ENCODE measurements at places on chromosomes 2 and 18.

- DNase-seq: peak; percentile 88
These were observed 55.7 kb downstream of the CCDC93 start for GRCh38 chr2:117958186-117958585.

DNA sequence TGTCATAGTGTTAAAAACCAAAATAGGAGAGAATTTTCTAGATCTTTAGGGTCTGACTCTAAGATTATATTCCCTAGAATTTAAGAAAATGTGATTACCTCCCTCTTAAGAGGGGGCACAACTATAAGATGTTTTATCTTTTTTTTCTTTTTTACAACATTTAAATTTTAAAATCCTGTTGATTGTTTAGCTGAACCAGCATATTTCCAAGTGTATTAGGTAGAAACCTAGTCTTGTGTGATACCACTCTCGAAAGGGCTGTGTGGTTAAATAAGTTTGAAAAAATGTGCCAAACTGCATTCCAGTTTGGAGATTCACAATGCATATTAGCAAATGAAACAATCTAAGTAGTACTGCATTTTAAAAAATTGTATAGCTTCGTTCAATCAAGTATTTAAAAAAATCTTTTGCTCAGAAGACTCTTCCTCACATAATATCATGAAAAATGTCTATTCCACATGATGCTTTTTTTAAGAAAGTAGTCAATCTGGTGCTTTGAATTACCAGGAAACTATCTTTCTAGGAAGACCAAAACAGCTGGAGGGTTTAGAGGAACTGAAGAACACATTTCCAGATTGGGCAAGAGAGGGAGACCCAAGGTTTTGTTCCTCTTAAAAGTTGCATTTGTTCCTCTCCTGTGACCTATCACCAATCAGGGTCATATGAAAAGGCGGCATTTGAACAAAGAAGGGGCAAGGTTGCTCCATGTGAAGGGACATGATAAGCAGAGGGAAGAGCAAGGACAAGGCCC lies 98.8 kb downstream of the DPP4 start:
- no peak for DNase-seq

- no peak for DNase-seq
These were observed at the start of gene IL1RL1 for GRCh38 chr2:102310964-102311640. IL1RL1 (plus strand) TSS chr2:102311563; CDS start chr2:102338265, 26,702 bp downstream.

DNA sequence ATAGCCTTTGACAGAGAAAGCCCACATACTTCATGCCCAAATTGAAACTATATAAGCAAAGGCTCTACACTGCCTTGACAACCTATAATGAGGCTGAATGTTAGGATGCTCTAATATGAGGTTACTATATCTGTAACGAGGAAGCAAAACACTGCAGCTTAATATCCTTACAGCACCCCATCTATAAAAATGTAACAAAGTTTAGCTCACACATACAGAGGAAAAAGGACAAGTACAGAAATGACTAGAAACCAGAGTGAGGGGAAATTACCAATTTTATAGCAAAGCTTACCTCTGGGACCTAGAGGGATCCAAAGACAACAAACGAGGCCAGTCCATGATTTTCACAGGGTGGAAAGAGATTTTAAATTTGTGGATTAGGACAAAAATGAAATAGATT lies 138.5 kb downstream of the COL4A4 start:
- no peak for DNase-seq

GRCh38 chr2:111705711-111706336 lies 178.2 kb downstream of the ANAPC1 start:
- DNase-seq: peak; percentile 82

DNA sequence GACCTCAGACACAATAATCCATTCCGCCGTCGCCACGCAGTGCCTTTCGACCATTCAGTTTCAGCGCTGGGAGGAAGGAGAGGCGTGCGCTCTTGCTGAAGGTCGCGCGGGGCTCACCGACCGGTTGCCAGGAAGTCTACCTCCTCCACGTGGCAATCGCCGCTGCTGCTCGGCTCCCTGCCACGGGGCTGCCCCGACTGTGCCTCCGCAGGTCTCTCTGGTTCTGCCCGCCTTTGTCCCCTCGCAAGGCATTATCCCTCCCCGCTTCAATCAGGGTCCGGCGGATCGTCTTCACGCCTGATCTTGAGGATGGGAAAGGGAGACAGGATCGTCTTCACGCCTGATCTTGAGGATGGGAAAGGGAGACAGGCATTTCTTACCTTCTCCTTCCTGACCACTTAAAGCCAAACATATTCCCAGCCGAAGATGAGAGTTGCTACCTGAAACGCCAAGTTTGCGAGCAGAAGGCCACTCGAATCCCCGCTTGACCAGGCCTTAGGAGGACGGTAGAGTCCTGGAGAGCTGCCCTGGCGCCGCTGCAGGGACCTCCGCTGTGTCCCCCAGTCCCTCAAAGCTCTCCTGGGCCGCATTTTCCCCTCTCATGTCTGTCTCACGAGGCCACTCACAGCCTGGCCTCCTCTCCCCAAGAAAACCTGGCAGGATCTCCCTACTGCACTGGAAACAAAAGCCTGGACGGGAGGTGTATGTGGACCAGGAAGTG lies 4.3 kb upstream of the GPR45 start:
- peak; percentile 28 for DNase-seq

- no peak for DNase-seq
These were observed 81.7 kb downstream of the SDC1 start for GRCh38 chr2:20143263-20143662.

DNA sequence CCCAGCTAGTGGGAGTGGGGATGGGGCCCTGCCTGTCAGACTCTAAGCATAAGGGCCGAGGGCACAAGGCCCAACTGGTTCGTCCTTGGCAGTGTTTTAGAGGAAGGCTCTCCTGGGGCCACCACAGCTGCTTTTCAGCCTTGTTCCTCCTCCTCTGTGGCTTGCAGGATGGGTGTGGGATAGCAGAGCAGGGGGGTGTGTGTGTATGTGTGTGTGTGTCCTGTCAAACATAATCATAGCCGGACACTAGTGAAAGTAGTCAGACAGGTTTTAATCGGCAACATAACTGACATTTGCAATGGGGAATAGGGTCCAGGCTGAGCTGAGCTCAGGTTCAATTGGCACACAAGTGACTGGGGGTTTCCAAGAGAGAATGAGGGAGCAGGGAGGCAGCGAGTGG lies 114.2 kb downstream of the SEPTIN10 start:
- DNase-seq: no peak

GRCh38 chr2:159982842-159983785 lies 79.3 kb downstream of the PLA2R1 start:
- peak; percentile 18 for DNase-seq

- DNase-seq: no peak
These were observed 27.8 kb downstream of the MBD5 start for GRCh38 chr2:148048475-148049221.

DNA sequence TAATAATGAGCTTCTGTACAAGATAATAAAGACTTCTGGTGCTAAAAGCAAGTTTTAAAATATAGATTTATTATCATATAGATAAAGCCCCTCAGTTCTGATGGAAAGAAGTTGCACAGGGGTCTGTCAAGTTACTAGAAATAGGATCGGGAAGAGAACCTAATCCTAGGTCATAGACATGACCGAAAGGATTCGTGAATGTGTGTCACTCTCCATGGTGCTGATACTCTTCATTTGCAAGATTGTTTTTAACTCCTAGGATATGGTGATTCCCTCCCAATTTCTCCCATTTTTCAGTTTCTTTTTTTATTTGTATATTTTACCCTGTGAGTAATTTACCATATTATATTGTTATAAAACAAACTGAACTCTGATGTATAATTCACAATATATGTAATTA lies 58.9 kb upstream of the CTNNA2 start:
- no peak for DNase-seq

GRCh38 chr2:11980809-11981208 lies 234.4 kb downstream of the LPIN1 start:
- DNase-seq: no peak

- DNase-seq: no peak
These were observed 135.1 kb downstream of the ACTR3 start for GRCh38 chr2:114025030-114025429.

DNA sequence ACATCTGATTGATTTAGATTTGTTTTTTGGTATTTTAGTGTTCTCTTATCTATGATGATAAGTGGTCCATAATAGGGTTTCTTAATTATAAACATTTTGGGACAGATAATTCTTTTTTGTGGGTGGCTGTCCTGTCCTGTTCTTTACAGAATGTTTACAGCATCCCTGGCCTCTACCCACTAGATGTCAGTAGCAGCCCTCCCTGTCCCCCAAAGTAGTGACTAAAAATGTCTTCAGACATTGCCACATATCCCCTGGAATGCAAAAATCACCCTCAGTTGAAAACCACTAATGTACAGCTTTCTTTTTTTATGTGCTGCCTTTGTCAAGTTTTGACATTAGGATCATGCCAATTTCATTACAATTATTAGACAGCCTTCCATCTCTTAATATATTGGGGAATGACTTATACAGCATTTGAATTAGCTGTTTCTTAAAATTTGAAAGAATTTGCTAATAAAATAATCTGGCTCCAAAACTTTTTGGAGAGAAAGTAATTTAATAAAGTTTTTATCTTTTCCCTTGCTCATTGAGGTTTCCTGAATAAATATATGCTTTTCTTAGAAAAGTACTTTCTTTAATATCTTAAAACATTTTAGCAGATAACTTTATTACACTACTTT lies 19.5 kb downstream of the WIPF1 start:
- peak; percentile 55 for DNase-seq

DNA sequence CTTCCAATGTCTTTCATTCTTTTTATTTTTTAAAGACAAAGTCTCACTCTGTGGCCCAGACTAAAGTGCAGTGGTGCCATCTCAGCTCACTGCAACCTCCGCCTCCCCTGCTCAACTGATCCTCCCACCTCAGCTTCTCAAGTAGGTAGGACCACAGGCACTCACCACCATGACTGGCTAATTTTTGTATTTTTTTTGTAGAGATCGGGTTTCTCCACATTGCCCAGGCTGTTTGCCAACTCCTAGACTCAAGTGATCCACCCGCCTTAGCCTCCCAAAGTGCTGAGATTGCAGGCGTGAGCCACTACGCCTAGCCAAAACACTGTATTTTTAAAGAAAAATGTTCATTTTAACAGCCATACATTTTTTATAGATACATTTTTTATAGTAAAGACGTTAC lies 12.7 kb downstream of the GCKR start:
- no peak for DNase-seq

DNA sequence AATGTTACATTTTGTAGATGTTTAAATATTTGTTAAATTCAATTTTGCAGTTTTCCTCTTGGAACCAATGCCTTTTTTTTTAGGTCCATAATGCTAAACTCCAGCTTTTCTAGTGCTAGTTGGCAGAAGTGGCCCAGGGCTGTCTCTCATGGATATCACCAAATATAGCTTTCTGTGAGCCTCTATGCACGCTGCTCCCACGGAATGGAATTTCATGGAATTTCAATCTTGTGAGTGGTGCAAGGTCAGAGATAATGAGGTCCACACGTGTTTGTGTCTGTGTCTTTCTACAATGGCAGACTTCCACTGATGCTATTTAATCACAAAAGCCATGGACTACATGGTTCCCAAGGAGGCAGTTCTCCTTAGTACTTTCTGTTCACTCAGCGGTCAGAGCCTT lies 191.5 kb upstream of the PARD3B start:
- DNase-seq: no peak

- DNase-seq: no peak
These were observed 13.8 kb downstream of the DPYSL5 start for GRCh38 chr2:26861610-26862224.

GRCh38 chr2:8144785-8145184 lies 537.1 kb upstream of the ID2 start:
- DNase-seq: no peak

DNA sequence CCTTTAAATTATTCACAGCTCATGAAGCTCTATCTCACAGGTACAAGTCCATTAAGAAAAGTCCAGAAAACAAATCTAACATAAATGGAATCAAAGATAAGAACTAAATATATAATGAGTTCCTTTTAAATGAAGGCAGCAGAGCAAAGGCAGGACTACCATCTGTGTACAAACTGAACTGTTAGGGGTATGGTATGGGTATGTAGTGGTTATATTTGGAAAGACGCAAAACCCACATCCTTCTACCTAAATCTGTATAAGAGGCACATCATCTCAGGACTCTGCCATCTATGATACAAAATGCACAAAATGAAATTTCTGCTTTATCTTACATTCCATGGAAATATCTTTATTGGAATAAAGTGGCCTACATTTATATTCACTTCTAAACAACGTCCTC lies 59.9 kb downstream of the PDE11A start:
- DNase-seq: no peak

- peak; percentile 30 for DNase-seq
These were observed 896 bp downstream of the CACNB4 start for GRCh38 chr2:152097801-152098495.

- DNase-seq: no peak
These were observed 441.9 kb downstream of the RND3 start for GRCh38 chr2:150045601-150046000.

Data from endothelial cell of umbilical vein (primary cell).